T-helper 17 cell (primary cell): ENCODE measurements at places on chromosomes 1 and 21. TPM values are rescaled to one million over a fixed set of nuclear protein-coding genes. Genes with fewer than 3 reads are reported as not detected.

DNA sequence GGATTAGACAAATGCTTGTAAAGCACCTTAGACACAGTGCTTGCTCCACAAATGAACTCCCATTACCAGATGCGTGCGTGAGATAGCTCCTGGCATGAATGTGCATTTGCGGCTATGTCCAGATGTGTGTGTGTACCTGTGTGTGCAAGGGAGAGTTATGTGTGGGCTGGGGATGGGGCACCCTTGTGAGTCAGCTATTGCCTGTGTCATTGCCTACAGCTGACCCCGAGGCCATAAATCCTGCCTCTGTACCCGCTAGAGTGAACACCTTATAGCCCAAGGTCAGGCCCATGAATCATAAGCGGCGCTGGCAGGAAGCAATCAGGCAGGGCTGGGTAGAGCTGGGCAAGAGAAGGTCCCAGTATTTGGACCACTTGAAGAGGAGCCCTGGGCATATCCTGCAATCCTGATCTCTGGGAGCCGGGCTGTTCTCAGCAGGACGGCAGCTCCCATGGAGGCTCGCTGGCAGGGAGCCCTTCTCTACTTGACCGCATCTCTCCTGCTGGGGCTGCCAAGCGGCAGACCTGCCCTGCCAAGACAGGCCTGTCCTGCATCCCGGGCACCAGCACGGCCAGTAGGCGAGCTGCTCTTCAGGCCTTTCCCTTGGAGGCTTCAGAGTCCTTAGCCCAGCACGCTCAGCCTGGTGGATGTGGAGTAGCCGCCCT is 86.4 kb downstream of the TMEM53 start:
- H3K36me3 ChIP-seq = no peaks in the 10 kb centered on the region
- no peak for DNase-seq
- H3K27me3 ChIP-seq = peaks cover 15% of the 10 kb centered on the region
- no peak overlapping the region for H3K27ac ChIP-seq

- peaks cover 5% of the 10 kb centered on the region for H3K27me3 ChIP-seq
- no peaks in the 10 kb centered on the region for H3K4me1 ChIP-seq
- no peak overlapping the region for H3K4me3 ChIP-seq
- no peak for DNase-seq
These were observed 369.7 kb upstream of the PROX1 start for GRCh38 chr1:213618094-213618493.

The SAMD13 gene
- total RNA-seq = not detected

The CYP4A22 gene
- not detected for total RNA-seq

The ASAP3 gene
- total RNA-seq = 1.5 TPM
